ENCODE measurements at places on chromosomes 11 and 22.

- no peak for DNase-seq
Measured at GRCh38 chr11:47502767-47503166, 50.2 kb downstream of the CELF1 start.

DNA sequence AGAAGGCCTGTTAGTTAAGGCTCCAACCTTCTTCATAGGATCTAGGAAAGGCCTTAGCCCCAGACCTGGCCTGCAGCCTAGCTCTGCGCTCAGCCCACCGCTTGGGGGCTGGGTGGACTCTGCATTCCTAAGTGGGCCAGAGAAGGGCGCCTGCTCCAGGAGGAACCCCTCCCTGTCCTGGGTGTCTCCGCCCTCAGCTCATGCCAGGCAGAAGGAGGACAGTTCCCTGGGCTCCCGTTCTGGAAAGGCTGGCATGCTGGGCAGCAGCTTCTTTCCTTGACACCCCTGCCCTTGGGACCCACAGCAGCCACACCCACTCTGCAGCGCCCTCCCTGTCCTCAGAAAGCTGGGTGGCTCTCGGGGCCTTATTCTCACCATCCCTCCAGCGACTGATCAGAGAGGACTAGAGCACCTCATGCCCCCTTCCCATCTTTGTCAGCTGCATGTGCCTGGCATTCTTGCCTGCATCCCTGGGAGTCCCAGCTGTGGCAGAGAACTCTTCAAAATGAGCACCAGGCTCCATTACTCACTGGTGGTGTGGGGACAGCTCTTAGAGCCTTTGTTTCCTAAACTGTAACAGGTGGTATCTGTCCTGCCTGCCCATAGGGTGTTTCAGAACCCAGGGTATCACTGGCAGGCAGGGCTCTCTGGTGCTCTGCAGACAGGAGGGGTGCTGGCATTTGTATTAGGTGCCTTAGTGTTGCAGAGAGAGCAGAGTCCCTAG is 20.3 kb upstream of the MYRF start:
- no peak for DNase-seq

DNA sequence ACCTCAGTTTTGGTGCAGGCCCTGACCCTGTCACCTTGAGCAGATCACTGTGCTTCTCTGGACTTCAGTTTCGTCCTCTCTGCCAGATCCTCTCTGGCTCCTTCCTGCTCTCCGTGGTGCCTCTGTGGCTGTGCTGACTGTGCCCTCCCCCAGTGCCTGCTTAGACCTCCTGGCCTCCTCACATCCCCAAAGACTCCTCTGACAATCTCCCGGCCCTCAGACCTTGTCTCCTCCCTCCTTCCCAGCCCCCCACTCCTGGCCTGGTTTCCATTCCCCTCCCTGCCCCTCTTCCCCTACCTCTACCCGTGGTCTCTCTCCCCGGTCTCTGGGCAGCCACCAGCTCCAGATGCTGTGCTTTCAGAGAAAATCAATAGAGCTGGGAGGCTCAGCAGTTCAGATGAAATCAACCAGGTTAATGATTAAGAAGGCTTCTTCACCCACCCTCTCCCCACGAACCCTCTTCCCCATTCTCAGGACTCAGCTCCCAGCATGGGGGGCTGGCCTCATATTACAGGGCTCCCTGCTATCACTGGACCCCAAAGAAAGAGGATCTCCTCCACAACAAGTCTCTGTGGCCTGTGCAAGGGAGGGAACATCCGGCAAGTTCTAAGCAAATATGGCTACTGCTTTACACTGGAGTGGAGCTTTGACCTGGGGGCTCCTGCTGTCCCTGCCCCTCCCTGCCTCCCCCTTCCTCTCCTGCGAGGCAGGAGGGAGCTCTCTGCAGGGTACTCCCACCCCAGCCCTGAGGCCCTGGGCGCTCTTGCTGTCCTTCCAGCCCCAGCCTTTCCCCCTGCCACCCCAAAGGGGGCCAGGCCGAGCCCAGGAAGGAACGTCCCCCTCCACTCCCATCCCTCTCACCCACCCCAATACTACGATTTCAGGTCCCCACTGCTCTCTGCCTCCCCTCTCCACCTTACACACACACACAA is 8.5 kb downstream of the BACE1-AS start:
- no peak for DNase-seq

GRCh38 chr22:38290347-38290746 is 17.5 kb upstream of the TMEM184B start:
- no peak for DNase-seq

- no peak for DNase-seq
Measured at GRCh38 chr11:104661471-104661870, 236.8 kb downstream of the CASP12 start.
